ENCODE measurements at places on chromosomes 3 and 15. TPM values are rescaled to one million over a fixed set of nuclear protein-coding genes. Genes with fewer than 3 reads are reported as not detected.
A peak's percentile ranks its signal among the peaks of the same experiment; 100 is the strongest.

GRCh38 chr15:37034835-37035748 lies 65.3 kb downstream of the MEIS2 start:
- no peak for DNase-seq

DNA sequence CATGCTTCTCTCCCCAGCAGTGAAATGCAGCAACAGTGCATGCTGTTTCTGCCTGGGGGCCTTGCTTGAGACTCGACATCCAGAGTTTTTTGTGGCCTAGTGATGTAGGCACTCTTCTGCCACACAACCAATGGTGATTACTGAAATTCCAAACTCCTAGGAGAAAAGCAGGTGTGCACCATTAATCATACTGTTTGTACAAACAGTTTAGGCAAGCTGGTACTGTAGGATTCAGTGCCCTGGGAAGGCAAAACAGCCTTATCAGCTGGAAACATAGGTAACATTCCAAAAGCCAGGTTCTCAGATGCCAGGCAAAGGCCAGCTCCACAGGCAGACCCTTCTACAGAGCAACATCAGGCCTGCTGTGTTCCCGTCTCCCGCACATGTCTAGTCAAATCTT lies 17.5 kb upstream of the RBP1 start:
- DNase-seq = no peak

- DNase-seq = no peak
Measured at GRCh38 chr3:196144383-196145105, 62.7 kb upstream of the TFRC start.

DNA sequence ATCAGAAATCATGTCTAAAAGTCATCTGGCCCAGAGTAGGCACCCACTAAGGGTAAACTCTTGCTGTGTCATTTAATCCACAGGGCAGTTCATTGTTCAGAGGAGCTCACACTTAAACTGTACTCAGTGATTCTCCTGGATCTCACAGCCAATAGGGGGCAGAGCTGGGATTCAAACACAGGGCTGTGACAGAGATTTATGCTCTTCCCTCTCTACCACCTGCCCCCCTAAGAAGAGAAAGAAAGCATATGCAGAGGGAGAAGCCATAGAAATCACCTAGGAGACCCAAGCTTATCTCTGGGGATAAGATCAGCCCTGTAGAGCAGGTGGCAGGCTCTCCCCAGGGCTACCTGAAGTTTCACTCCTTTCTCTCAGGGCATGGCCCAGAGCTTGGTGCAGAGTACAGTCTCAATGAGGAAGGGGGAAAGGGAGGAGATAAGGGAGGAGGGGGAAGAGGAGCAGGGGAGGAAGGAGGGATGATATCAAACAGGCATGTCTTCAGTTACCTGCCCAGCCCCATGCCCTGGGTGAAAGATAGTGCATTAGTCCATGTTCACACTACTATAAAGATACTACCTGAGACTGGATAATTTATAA lies 51.8 kb upstream of the ADPGK start:
- no peak for DNase-seq

DNA sequence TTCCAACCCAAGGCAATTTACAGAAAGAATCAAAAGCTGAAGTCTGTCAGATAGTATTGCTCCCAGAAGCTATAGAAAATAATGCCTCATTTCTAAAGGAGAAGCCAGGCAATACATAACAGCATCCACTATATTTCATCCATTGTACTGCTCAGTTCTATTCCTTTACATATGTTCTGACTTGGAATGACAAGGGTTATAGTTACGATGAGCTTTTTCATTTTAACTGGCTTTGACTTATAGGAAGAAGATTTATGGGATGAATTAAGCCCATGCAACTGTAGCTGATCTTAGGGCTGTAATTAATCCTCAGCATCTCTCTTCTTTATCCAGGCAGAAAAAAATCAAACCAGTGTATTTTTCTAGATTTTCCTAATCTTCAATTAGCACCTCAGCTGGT lies 676.3 kb upstream of the CCDC54 start:
- DNase-seq = no peak

DNA sequence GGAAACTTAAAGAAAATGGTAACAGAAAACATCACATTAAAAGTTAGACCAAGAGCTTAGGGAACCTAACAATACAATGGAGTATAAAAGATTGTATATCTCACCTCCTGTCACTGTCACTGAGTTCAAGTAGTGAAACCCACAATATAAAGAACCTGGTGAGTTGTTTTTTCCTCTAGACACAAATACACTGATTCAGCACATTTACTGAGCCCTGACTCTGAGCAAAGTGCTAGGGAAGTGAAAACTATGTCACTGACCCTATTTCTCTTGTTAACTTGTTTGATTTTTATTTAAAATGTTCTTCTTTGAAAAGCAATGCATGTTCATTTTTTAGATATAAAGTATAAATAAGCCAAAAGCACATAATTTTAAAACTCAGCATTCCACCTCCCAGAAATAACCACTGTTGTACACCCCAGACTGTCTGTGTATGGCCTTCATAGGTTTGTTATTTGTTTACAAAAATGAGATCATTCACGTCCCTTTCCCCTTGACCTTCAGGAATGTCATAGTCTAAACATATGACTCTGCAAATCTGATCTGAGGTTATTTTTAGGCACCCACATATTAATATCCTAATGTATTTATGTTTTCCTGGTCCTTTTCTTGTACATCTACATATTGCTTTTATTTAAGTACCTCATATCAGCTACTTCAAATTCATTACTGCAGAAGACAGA lies 69.2 kb upstream of the CSTA start:
- DNase-seq = no peak

GRCh38 chr3:58093574-58094195 lies 85.5 kb downstream of the FLNB start:
- DNase-seq = peak; percentile 49

DNA sequence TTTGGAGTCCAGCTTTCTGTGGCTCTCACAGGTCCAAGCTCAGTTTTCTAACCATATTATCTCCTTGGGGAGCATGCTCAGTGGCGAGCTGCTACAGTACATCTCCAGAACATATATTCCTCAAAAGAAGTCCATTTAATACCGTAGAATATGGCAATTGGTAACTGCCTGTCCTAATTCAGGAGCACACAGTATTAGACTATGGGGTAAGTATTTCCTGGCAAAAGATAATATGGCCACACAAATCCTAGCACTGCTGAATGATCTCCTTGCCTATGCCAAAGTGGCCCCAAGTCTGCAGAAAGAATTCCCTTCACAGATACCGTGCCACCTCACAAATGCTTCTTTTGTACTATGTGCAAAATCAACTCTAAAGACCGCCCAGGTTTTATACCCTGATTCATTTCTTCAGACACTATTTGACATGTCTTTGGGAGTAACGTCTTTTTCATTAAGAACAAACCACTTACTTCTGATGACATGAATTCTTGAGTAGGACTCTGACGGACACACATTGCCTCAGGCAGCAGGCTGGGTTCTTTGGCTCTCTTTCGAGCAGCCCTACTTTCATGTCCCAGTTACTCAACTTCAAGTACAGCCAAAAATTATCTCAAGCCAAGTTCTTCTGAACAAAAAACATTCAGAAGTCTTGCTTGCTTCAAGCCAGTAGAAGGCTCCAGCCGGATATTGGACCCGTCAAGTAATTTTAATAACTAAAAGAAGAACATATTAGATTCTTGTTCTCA lies 368.3 kb upstream of the DCBLD2 start:
- DNase-seq = no peak

DNA sequence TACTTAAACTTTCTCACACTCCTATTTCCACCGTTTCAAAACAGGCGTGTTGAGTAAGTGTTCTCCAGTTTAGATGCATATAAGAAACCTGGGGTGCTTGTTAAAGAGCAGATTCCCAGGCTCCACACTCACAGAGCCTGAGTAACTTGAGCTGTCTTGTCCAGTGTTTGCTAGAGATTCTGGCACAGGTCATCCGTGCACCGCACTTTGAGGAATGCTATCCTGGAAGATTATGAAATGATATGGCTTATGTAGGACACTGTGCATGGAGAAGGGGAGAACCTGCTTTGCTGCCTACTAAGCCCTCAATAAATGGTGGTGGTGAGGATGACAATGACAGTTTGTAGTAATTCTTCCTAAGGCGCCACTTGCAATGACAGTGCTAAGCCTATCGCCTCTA lies 273.7 kb downstream of the PDZRN3 start:
- no peak for DNase-seq

GRCh38 chr3:140394488-140395133 lies 283.3 kb upstream of the TRIM42 start:
- DNase-seq = no peak

DNA sequence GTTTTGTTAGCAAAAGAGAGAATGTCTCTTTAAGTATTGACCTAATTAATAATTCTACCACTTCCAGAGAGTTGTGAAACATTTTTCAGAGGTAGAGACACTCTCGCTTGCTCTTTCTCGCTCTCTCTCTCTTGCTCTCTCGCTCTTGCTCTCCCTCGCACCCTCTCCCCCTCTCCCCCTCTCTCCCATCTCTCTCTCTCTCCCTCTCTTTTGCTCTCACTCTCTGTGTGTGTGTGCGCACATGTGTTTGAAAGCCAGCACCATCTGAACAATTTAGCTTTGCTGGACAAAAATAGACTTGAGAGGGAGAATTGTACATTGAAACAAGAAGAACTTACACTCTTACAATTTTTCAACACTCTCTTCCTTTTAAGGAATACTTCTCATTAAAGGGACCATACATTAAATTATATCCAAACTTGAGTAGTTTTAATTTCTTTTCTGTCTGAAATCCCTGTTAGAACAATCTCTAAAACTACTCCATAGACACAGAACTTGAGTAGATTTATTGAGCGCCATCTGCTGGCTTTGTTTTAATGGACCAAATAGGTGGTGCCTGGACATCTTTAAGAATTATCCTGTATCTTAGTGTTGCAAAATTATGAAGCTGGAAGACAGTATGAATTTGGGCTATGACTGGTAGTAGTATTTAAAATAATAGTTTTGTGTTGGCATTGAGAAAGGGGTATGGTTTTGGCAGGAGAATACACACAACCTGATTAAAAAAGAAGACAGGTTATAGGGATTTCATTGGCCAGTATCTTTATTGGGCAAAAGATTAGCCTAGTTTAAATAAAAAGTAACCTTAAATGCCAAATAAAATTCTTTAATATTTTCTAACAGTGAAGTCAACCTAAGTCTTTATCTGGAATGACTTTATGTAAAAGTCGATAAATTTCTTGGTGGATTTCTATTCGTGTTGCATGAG lies 124.6 kb downstream of the AKAP13 start:
- peak; percentile 64 for DNase-seq

DNA sequence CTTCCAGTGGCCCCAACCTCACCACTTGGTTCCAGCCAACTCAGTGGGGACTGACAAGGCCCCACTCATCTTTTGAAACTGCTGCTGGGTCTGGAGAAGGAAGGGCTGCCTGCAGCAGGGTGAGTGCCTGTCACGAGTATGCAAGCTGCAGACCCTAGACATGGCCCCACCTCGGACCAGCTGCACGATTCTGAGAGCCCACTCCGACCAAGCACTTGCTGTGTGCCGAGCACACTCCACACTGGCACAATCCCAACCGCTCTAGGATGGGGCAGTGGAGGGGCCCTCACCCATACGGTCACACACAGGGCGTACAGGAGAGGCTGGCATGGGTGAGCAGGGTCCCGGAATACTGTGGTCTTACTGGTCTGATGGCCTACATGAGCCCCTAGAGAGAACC lies 8.0 kb upstream of the PLXND1 start:
- no peak for DNase-seq

DNA sequence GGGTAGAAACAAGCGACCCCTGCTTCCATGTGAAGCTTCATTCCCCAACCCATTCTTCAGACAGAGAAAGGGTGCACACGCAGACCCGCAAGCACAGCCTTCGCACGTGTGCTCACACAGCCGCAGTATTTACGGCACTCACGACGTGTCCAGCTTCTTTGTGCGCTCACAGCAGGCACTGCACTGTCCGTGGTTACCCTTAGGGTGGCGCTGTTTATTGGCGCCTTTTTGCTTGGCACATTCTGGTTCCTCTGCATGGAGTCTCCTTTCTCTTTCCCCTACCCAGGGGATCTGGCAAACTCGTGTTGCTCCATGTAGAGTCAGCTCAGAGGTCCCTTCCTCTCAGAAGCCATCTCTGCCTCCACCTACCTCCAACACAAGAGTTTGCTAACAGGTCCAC lies 115.1 kb downstream of the SLCO3A1 start:
- DNase-seq = no peak

DNA sequence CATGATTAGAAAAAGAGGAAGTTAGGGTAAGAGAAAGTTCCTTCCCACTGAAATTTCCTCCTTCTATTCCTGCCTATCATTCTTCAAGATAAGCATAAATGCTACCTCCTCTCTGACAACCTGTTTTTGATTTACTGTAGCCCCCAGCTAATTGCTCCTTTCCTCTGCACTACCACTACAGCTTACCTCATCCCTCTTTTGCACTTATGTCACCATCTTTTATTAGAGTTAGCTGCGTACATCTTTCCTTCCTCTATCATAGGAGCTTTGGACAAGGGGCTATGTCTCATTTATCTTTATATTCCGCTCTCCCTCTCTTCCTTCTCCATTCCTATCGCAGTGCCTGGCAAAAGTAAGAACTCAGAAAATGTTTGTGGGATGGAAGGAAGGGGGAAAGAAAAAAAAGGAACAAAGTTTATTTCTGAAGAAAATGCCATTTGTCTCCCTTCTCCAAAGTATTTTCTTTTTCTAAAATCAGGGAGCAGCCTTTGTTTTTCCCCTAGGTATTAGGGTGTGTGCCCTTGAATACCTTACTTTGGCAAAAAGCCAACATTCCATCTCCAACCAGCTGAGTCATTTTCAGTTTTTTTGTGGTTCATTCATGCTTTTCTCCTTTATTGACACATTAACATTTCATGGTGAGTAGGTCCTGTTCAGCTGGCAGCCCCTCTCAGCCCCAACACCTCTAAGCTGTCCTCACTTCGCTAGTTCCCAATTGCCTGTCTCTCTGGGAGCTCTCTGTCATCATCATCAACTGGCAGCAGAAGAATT lies 87.6 kb upstream of the SOX2 start:
- peak; percentile 81 for DNase-seq

- DNase-seq = no peak
Measured at GRCh38 chr3:65391068-65391467, 647.6 kb downstream of the MAGI1 start.

DNA sequence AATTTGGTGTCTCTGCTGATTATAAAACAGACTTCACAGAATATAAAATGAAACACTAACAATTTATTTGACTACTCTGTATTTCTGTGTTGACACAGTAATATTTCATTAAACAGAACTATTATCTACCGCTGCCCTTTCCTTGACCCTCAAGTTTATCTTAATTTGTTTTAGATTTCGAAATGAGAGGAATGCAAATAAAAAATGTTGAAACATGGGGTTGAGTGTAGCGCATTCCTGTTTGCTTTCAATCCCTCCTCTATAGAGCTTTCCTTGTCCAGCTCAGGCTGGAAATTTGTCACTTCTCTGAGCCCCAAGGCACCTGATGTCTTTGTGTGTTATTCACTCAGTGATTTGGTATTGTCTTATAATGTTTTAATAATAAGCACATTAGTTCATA lies 550.2 kb downstream of the ZBBX start:
- DNase-seq = no peak

Gene ROPN1B
- total RNA-seq = not detected

Gene BCL2A1
- not detected for total RNA-seq

Gene ROBO1
- total RNA-seq = 26.4 TPM

Gene GPR171
- not detected for total RNA-seq

Gene BLOC1S6
- total RNA-seq = 39.2 TPM

Gene RAD51
- total RNA-seq = 29.7 TPM

Gene MYEF2
- total RNA-seq = 54.8 TPM

Gene LPP
- 153 TPM for total RNA-seq

Gene SUSD5
- total RNA-seq = 15.3 TPM

Gene FSIP1
- 1.1 TPM for total RNA-seq

Gene PBRM1
- 77.1 TPM for total RNA-seq

Gene CD86
- total RNA-seq = not detected

Gene PLSCR4
- 81.5 TPM for total RNA-seq

Gene CELSR3
- 0.71 TPM for total RNA-seq

Gene ANKRD34C
- not detected for total RNA-seq

Gene AADACL2
- total RNA-seq = not detected

Gene PLA1A
- total RNA-seq = not detected

Measured in endothelial cell of umbilical vein (primary cell).